ENCODE measurements at places on chromosomes 2 and 18.

DNA sequence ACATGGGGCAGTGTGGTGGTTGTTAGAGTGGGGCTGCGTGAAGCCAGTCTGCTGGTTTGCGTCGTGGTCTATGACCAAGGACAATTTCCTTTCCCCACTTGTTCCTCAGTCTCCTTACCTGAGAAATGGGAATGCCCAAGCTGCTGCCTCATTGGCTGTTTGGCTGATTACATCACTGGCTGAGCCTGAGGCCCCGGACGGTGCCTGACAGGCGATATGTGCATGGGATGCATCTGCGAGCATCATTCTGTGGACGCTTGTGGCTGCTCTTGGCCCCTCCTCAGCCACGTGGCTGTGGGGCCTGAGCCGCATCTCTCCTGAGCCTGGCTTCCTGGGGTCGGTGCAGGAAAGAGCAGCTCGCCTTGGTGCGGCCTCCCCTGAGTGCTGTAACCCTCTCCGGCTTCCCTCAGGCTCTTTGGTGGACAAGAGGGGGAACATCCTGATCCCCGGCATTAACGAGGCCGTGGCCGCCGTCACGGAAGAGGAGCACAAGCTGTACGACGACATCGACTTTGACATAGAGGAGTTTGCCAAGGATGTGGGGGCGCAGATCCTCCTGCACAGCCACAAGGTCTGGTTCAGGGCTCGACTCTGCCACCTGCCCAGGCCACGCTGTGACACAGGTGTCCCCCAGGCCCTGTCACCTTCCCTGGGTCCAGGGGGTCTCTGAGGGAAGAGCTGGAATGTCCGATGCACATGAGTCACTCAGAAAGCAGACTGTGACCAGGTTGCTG, 17.2 kb downstream of the CNDP2 start:
- peak; percentile 10 for DNase-seq

DNA sequence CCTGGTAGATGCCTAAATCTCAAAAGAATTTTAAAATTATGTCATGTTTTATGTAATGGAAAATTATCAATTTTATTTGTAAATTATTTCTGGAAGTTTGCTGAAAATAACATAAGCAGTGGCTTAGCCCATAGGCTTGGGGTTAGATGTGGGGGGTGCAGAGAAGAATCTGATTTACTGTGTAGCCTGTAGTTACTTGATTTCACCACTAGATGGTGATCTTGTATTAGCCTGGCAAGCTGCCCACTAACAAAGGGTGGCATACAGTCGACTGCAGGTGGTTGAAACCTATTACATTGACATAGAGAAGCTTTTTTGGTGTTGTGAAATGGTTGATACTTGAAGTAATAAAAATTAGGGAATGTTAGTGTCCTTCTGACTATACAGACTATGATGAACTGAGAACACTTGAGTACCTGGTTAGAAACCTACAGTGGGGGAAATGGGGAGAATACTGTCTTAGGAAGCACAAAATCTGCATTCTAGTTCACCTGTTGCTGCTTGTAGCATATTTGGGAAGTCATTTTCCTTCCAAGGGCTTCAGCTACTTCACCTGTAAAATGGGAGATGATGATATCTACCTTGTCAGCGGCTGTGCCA, 191.0 kb upstream of the LHCGR start:
- peak; percentile 60 for DNase-seq

DNA sequence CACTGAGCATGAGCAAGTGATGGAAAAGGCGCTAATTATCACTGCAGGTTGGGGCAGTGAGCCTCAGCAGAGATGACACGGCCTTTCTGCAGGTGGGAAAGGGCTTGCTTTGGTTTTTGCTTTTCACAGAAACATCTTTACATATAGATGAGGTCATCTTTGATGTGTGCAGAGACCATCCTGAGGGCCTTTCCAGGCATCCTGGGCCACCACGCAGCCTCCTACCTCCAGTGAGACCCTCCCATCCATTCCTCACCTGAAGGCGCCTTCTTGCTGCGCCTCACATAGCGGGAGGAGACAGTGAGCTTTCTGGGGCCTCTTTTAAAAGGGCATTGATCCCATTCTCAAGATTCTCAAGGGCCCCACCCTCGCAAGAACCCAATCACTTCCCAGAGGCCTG, 235.3 kb upstream of the RAB6C start:
- DNase-seq: no peak

DNA sequence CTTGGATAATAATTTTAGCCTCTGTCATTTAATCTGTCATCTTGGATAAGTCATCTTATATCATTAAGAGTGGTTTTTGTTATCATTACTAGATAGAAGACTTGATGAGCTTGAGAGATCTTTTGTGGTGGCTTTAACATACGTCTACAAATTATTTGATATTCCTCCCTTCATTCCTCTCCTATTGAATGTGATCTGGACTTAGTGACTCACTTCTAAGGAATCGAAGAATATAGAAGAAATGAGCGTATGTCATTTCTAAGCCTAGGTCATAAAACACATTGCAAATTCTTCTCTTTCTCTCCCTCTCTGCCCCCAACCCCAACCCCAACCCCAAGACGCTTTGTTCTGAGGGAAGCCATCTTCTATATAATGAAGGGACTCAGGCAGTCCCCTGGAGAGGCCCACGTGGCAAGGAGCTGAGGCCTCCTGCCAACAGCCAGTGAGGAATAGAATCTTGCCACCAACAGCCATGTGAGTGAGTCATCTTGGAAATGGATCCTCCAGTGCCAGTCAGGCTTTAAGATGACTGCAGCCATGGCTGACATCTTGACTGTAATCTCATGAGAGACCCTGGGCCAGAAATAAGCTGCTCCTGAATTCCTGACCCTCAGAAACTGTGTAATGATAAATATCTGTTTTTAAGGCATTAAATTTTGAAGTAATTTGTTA, 221.6 kb upstream of the SP5 start:
- no peak for DNase-seq

GRCh38 chr2:203200866-203201265, 38.0 kb upstream of the CYP20A1 start:
- DNase-seq: no peak

- DNase-seq: no peak
Measured at GRCh38 chr2:74373985-74374384, 6.1 kb downstream of the DCTN1 start.
